ENCODE measurements at places on chromosomes 2 and 18.

DNA sequence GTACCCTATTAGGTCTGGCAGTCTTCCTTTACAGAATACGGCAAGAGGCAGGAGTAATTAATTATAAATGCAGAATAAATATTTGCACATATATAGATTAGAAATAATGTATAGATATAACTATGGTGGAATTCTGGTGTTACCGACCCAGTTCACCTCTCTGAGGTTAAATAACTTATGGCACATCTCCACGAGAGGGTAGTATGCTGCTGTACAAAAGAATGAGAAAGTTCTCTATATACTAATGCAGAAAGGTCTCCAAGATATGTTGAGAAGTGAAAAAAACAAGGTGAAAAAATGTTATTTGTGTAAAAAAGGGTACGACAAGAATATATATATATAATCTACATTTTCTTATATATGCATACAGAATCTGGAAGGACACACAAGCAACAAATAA, 40.8 kb downstream of the MC2R start:
- DNase-seq: no peak

- DNase-seq: no peak
These were observed 42.9 kb upstream of the RFX8 start for GRCh38 chr2:101517758-101518271.

DNA sequence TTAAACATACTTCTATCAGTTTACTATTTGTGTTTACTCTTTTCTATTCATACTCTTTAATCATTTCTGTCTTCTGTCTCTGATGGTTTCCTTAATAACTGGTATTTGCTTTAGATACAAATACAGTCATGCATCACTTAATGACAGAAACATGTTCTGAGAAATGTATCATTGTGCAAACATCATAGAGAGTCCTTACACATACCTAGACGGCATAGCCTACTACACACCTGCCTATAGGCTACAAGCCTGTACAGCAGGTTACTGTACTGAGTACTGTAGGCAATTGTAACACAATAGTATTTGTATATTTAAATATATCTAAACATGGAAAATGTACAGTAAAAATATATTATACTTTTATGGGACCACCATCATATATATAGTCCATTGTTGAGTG, 36.3 kb downstream of the VSNL1 start:
- DNase-seq: no peak

- no peak for DNase-seq
These were observed 64.7 kb upstream of the DSEL start for GRCh38 chr18:67581178-67581577.

GRCh38 chr2:160427629-160428404, 65.8 kb downstream of the RBMS1 start:
- no peak for DNase-seq

- no peak for DNase-seq
These were observed 190.2 kb upstream of the APCDD1 start for GRCh38 chr18:10264260-10264659.

- no peak for DNase-seq
These were observed 147.4 kb upstream of the STK17B start for GRCh38 chr2:196318517-196319377.

GRCh38 chr18:72181241-72181764, 362.8 kb downstream of the CBLN2 start:
- no peak for DNase-seq

GRCh38 chr2:242054881-242055801, 185.6 kb downstream of the RTP5 start:
- DNase-seq: no peak

GRCh38 chr18:11840493-11840892, 10.7 kb upstream of the CHMP1B start:
- DNase-seq: no peak

DNA sequence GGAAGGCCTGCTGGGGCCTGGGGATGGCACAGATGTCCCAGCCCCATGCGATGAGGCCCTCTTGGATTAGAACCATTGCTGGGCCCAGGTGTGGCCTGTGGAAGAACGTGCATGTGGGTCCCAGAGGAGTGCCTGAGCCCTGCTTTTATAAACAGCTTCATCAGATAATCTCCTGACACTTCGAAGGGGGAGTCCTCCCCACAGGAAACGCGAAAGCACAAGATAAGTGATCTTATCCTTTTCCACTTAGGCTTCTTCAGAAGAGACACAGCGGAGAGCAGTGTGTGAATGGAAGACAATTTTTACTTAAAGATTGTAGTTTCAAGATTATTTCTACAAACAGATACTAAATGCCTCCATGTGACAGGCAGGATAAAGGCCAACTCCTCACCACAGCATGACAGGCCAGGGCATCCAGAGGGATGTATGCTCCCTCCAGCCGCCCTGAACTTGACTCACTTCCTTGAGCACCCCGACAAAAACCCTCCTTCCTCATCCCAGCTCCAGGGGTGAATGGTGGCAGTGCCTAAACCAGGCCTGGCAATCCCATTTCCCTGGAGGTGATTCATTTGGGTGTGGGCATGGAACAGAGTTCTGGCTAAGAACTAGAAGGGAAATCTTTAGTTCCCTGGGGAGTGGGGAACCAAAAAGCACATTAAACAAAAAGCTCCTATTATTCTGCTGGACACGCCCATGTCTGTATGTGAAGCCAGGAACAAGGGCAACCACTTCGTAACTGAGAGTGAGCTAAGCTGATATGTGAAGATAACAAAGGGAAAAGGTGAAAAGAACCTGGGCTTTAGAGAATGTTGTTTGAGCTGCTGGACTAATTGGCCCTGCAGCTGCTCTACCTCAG, 56.2 kb upstream of the TMEM163 start:
- DNase-seq: no peak

GRCh38 chr2:218123986-218124385, 1.8 kb upstream of the CXCR2 start:
- DNase-seq: no peak

DNA sequence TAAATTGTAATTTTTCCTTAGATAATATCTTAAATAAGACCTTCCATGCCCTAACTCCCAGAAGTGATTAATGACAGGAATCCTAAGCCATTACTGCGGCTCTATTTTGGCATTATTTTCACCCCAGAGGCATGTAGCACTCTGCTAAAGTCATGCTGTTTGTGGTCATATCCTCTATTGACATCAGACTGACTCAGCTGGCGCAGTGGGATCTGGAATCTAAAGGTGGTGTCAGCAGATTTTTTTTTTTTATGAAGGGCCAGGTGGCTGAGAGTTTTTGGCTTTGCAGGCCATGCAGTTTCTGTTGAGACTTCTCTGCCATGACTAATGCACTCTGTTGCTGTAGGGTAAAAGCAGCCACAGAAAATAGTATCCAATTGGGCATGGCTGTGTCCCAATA, 64.1 kb upstream of the ACVR1C start:
- no peak for DNase-seq

DNA sequence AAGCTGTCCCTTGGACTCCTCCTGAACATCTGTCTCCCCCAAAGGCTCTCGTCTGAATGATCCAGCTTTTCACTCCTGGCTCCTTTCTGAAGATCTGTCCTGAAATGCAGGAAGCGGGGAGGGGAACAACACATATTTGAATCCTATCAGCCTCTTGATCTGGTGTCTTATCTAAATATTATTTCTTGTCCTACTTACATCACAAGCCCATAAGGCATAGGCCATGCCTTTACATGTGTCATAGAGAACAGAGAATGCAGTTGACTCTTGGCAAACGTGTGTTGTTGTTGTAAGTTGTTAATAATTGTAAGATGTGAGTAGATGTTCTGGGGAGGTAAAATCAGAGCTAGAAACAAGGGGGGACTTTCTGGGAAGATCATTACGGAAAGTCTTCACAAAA, 57.4 kb downstream of the GATA6 start:
- no peak for DNase-seq

DNA sequence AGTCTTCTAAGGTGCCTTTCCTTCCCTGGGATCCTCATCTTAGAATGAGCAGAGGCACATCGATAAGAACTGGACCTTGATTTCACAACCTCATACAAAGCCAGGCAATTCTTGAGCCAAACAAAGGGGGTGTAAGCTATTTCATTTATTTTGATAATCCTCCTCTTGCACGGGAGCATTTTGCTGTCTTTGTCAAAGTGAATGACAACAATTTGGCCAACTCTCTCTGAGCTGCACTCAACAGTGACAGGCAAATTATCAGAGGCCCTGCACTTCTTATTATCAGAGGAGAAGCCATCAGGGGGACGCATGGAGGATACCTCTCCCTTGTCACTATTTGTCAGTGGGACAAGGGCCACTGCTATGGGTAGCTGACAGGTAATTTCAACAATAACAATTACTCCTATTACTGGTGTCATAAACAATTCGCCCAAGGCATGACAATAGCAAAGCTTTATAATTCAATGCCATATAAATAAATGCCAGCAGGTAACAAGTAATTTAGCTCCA, 260.4 kb downstream of the MEIS1 start:
- DNase-seq: no peak

DNA sequence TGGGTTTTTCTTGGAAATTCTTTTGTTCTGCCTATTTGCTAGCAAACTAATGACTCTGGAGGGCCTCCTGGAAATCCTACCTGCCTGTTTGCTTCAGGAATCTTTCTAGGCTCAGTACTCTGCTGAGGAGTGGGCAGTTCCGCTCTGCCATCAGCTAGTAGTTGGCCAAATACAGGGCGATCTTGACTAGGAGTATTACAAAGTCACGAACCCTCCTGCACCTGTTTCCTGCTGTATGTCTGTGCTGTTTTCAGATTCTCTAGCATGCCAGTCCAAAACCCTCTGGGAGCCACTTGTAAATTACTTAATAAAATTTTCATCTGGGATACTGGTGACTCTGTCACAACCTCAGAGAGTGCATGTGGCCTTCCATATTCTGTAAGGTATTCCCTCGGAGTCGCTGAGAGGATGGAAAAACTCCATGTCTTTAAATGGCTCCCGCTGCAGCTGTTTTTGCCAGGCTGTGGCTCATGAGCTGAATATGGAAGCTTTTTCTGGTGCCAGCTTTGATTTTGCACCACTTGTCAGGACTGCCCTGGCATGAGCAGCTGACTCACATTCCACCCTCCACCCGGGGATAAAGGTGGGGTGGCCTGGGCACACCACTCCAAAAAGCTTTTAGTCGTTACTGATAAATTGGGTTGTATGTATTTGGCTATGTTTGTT, 123.0 kb downstream of the RTN4 start:
- DNase-seq: no peak

GRCh38 chr2:128448331-128449225, 129.9 kb upstream of the HS6ST1 start:
- DNase-seq: no peak

GRCh38 chr2:197943731-197944130, 139.3 kb downstream of the PLCL1 start:
- no peak for DNase-seq

- no peak for DNase-seq
These were observed 156.3 kb upstream of the SLC1A4 start for GRCh38 chr2:64832936-64833335.

DNA sequence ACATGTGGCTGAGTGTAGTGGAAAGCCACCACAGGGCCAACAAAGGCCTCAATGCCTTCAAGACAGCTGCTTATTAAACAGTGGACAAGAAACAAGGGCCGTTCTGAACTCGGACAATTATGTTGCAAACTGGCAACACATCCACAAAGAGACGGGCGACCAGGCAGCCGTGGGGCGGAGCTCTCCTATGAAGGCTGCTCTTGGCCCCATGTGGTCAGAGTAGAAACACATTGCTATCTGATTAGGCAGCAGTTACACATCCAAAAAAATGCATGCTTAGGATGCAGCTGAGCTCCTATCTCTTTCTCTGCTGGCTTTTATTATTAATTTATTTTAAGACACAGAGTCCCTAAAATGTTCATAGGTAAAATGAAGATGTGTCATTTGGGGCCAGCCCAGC, 163.4 kb downstream of the TMEM163 start:
- DNase-seq: no peak

DNA sequence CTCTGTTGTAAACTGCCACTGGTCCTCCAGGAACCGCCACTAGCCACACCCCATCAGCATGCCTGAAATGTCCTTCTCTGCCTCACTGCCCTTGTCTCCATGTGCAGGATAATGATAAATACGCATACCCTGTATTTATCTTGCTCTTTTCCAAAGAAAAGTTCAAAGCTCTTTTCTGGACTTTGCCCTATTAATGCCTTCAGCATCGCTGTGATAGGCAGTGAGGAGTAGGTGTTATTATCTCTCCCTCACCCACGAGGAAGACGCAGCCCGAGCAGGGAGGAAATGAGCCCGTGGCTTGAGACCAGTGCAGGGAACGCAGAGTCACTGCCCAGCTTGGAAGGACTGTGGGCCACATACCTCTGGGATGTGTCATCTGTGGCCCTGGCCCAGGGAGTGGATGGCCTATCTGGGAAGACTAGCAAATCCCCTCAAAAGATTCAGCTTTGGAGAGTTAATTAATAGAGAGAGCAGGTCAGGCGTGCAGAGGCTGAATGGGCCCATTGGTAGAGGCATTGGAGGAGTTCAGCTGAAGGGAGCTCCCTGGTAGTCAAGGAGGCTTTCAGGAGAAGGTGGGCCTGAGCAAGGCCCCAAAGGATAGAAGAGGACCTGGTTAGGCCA, 39.5 kb upstream of the MCFD2 start:
- no peak for DNase-seq

DNA sequence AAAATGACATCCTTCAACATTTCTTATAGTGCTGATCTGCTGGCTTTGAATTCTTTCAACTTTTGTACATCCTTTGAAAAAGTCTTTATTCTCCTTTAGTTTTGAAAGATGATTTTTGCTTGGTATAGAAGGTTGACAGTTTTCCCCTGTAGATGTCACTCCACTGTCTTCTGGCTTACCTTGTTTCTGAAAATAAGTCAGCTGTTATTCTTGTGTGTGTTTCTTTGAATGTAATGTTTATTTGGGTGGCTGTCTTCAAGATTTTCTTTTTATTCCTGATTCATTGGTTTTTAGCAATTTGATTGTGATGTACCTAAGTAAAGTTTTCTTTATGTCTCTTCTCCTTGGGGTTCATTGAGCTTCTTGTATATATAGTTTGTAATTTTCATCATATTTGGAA, 47.6 kb downstream of the ACTR3 start:
- no peak for DNase-seq

- DNase-seq: no peak
These were observed 579.9 kb downstream of the CCDC85A start for GRCh38 chr2:56763683-56764082.

DNA sequence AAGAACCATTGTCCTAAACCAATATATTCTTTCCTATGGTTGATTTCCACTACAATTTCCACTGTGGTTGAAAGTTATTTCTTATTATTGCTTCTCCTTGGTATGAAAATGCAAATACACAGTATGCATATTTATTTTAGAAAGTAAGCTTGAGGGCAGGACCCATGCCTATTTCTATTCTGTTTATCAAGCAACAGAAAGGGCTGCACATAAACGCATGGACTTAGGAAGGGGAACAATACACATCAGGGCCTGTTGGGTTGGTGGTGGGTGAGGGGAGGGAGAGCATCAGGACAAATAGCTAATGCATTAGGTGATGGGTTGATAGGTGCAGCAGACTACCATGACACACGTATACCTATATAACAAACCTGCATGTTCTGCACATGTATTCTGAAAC, 20.7 kb downstream of the SLC4A3 start:
- DNase-seq: no peak

- no peak for DNase-seq
These were observed 320.7 kb downstream of the CYP26B1 start for GRCh38 chr2:71826826-71827523.

- DNase-seq: no peak
These were observed 483.6 kb downstream of the EPHA4 start for GRCh38 chr2:221088506-221088905.
